ENCODE measurements at places on chromosomes 16 and 17. TPM values are rescaled to one million over a fixed set of nuclear protein-coding genes. Genes with fewer than 3 reads are reported as not detected.

The MT1E gene
- 63.9 TPM for total RNA-seq

The HYDIN gene
- total RNA-seq = not detected

The C16orf96 gene
- not detected for total RNA-seq

The MFSD6L gene
- not detected for total RNA-seq

The USB1 gene
- total RNA-seq = 68.5 TPM

The SLFN12L gene
- 0.72 TPM for total RNA-seq

The EVPLL gene
- not detected for total RNA-seq

The OR1F1 gene
- total RNA-seq = not detected

The NEUROD2 gene
- not detected for total RNA-seq

DNA sequence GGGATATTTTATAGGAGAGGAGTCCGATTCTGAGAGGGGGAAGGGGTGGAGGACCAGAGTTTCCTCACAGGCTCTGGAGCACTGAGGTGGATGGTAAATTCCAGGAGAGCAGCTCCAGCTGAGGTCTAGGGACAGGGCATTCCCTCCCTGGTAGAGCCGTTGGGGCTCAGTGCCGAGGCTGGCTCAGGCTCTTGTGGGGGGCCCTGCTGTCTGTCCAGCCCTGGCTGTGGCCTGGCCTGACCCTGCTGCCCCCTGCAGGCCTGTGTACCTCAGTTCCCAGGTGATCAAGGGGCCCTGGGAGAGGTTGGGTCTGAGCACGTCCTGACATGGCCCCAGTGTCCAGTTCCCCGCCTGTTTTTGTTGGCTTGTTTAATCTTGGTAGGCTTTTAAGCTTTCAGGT is 16.8 kb downstream of the ZNF750 start:
- no peak overlapping the region for H3K27ac ChIP-seq
- H3K4me3 ChIP-seq = no peak overlapping the region
- no peaks in the 10 kb centered on the region for H3K27me3 ChIP-seq
- DNase-seq = no peak
- H3K36me3 ChIP-seq = peaks cover 34% of the 10 kb centered on the region

DNA sequence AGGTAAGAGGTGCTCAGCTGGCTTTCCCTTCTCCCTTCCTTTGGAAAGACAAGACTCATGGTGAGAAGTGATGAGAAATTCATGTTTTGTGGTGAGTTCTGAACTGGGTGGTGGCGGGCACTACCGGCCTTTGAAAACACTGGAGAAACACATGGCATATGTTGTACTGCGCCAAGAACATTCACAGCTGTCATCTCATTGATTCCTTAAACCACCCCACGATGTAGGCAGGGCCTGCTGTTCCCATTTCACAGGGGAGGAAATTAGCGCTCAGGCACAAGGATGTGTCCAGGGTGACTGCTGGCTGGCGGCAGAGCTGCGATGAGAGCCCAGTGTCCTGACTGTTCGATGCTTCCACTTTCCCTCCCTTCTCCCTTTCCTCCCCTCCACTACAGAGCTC is 1.6 kb upstream of the DOC2B start:
- peaks cover 51% of the 10 kb centered on the region for H3K27me3 ChIP-seq
- no peak overlapping the region for H3K27ac ChIP-seq
- no peaks in the 10 kb centered on the region for H3K36me3 ChIP-seq
- no peaks in the 10 kb centered on the region for H3K4me1 ChIP-seq
- no peak overlapping the region for H3K4me3 ChIP-seq

GRCh38 chr16:64974381-64974780 is 147.5 kb downstream of the CDH11 start:
- no peak for DNase-seq
- H3K27me3 ChIP-seq = no peaks in the 10 kb centered on the region

DNA sequence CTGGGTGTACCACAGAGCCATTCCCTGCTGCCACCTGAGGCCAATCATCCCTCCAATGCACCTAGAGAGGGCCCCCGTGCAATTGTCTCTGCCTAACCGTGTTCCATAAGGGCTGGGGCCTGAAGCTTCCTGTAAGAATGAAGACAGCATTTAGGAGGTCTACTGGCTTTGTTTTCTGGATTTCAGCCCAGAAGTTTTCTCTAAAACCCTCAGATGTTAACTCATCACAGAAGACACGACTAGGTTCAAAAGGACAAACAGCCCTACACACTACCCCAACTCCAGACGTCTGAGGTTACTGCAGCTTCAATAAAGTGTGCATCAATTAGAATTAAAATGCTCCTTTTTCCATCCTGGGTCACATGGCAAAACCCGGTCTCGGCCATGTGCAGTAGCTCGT is 10.8 kb upstream of the DRG2 start:
- no peaks in the 10 kb centered on the region for H3K27me3 ChIP-seq
- no peak overlapping the region for H3K27ac ChIP-seq
- no peaks in the 10 kb centered on the region for H3K4me1 ChIP-seq

GRCh38 chr16:72380283-72380682 is 208.3 kb upstream of the PMFBP1 start:
- H3K4me3 ChIP-seq = no peak overlapping the region
- H3K4me1 ChIP-seq = peaks cover 25% of the 10 kb centered on the region
- H3K36me3 ChIP-seq = no peaks in the 10 kb centered on the region

DNA sequence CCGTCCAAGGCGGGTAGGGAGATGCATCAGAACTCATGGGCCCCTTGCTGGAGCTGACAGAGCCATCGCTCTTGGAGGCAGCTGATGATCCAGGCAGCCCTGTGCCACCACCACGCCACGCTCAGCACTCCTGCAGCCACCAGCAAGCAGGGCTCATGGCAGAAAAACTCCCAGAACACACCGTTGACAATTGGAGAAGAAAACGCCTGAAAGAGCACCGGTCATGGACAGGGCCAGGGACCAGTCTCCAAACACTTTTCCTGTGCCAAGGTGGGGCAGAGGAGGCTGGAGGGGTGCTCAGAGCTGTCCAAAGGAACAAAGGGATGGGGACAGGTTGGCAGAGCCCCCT is 132.2 kb downstream of the FOXL1 start:
- peaks cover 15% of the 10 kb centered on the region for H3K4me1 ChIP-seq
- no peaks in the 10 kb centered on the region for H3K27me3 ChIP-seq
- H3K27ac ChIP-seq = no peak overlapping the region
- H3K36me3 ChIP-seq = no peaks in the 10 kb centered on the region
- no peak overlapping the region for H3K4me3 ChIP-seq

DNA sequence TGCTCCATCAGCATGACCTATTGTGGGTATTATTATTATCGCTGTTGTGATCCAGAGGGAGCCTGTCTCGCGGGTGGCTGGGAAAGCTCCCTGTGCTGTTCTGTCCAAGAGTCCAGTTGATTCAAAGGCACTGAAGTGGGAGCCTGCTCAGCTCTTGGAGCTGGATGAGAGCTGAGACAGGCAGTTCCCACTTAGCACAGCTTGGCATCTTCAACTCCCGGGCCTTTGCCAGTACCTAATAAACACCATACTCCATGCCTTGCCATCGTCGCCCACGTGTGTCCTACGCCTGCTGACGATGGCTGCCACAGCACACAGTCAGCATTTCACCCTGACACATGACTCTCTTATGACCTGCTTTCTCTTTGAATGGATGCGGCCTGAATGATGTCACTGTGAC is 32.6 kb downstream of the RTN4RL1 start:
- no peak overlapping the region for H3K27ac ChIP-seq
- H3K4me3 ChIP-seq = no peak overlapping the region
- H3K4me1 ChIP-seq = peaks cover 16% of the 10 kb centered on the region
- no peaks in the 10 kb centered on the region for H3K27me3 ChIP-seq

- peaks cover 75% of the 10 kb centered on the region for H3K36me3 ChIP-seq
- peak overlapping the region; percentile 84 for H3K27ac ChIP-seq
- H3K27me3 ChIP-seq = no peaks in the 10 kb centered on the region
- H3K4me3 ChIP-seq = peak overlapping the region; percentile 96
- H3K4me1 ChIP-seq = peaks cover 29% of the 10 kb centered on the region
- peak; percentile 52 for DNase-seq
These were observed 863 bp downstream of the LIMD2 start for GRCh38 chr17:63698886-63699637.

GRCh38 chr16:53090286-53090590 is 35.4 kb downstream of the CHD9 start:
- no peak overlapping the region for H3K27ac ChIP-seq
- no peak overlapping the region for H3K4me3 ChIP-seq
- H3K4me1 ChIP-seq = peaks cover 21% of the 10 kb centered on the region
- DNase-seq = no peak
- no peaks in the 10 kb centered on the region for H3K27me3 ChIP-seq
- H3K36me3 ChIP-seq = no peaks in the 10 kb centered on the region

DNA sequence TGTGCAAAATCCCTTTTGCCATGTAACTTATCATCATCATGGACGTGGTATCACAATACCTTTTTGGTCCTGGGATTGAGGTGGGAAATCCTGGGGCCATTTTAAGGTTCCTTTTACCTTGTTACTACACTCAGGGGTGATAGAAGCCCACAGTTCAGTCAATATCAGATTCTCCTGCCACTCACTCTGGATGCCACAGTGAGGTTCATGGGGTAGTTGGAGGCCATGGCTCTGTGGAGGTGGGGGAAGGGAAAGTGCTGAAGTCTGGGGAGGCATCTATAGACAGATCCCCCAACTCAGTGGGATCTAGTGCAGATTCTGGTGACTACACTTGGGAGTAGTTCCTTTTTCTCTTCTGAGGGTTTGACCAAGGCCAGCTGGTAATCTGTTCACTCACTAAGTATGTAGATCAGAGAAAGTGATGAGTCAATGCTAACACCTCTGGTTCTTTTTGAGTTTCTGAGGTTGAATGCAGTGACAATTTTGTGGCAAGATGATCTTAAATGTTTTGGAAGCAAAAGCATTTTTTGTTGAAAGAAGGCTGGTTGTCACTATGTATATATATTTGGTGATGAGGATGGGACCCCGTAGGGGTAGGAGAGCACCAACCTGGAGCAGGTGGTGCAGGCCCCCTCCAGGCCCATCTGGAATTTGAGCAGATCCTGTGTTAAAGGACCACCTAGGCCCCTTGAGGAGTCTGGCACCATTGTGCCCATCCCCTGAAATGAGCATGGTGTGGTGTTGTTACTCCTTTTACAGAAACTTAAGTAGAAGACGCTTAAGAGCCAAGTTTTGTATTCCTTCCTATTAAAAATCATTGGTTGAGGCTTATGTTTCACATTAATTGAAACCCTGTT is 18.8 kb upstream of the IRF8 start:
- no peak overlapping the region for H3K4me3 ChIP-seq
- no peaks in the 10 kb centered on the region for H3K36me3 ChIP-seq
- H3K27ac ChIP-seq = no peak overlapping the region

DNA sequence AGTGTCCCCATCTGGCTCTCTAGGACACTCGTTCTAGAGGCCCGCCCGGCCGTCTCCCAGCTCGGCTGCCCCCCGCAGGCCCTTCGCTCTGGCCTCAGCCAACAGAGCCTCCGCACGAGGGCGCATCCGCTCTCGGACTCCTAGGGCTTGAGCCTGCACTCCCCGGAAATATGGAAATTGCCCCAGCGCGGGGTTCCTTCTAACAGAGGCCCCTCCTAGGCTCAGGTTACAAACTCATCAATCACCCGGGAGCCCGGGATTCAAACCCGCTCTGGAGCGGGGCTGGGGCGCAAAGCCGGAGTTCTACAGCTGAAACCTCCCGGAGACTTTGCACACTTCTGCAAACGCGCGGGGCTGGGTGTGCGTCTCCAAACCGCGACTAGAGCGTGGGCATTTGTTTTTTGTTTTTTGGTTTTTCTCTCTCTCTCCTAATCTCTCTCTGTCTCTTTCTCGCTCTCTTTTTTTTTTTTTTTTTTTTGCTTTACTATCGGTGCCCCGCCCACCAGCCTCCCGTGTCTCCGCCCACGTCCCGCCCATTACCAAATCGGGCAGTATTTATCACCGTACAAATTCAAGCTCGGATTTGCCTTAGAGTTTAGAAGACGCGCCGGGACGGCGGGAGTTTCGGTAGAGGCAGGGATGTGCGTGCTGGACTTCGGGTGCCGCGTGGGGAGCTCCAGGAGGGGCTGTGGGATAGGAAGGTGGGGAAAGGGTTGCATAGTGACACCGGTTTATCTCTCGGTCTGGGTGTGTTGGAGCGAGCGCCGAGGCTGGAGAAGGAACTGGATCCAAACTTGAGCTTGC is 2.4 kb upstream of the FOXL1 start:
- peaks cover 81% of the 10 kb centered on the region for H3K36me3 ChIP-seq
- DNase-seq = no peak
- no peaks in the 10 kb centered on the region for H3K27me3 ChIP-seq
- H3K4me3 ChIP-seq = no peak overlapping the region

- no peak for DNase-seq
- no peaks in the 10 kb centered on the region for H3K27me3 ChIP-seq
- H3K4me3 ChIP-seq = no peak overlapping the region
- H3K27ac ChIP-seq = no peak overlapping the region
- no peaks in the 10 kb centered on the region for H3K4me1 ChIP-seq
These were observed 38.1 kb downstream of the CMC2 start for GRCh38 chr16:80968386-80969113.

GRCh38 chr17:76106703-76107102 is 3.1 kb upstream of the EXOC7 start:
- no peak for DNase-seq
- H3K4me1 ChIP-seq = peaks cover 18% of the 10 kb centered on the region

Measured in SJSA1 (cell line).